SIG-M5 (cell line): ENCODE measurements at places on chromosomes 5 and 9.

DNA sequence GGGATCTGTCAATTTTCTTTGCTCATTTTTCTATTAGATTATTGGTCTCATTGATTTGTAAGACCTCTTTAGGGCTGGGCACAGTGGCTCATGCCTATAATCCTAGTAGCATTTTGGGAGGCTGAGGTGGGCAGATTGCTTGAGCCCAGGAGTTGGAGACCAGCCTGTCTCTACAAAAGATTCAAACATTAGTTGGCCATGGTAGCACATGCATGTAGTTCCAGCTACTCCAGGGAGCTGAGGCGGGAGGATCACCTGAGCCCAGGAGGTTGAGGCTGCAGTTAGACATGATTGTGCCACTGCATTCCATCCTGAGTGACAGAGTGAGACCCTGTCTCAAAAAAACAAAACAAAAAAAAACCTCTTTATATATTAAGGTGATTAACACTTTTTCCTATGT is 6.4 kb upstream of the SHROOM1 start:
- no peak for DNase-seq

- DNase-seq, result no peak
Observed at GRCh38 chr5:5980538-5980895, 397.8 kb downstream of the MED10 start.

GRCh38 chr5:172816925-172817562 is 17.0 kb upstream of the ERGIC1 start:
- no peak for DNase-seq

DNA sequence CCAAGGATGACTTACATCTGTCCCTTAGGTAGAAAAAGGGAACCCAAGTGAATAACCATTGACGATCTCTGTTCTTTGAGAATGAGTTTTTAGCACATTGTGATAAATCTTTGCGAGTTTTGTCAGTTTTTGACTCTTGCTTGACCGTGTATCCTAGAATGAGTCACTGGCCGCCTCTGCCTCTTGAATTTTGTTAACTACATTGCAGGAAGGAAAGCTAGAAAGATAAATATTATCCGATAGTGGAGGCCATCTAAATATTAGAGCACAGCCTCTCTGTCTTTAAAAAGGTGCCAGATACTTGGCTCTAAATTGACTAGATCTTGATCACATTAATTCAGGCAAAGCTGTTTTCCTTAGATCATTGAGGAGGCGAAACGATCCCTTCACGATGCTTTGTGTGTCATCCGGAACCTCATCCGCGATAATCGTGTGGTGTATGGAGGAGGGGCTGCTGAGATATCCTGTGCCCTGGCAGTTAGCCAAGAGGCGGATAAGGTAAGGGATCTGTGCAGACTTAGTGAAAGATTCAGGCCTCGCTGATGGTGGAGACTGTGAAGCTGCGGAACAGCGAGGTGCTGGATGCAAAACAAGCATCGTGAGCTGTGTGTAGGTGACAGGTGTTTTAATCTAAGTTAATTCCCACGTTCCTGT is 12.2 kb downstream of the CCT5 start:
- DNase-seq, result no peak

GRCh38 chr5:68343421-68343826 is 127.9 kb downstream of the PIK3R1 start:
- no peak for DNase-seq

DNA sequence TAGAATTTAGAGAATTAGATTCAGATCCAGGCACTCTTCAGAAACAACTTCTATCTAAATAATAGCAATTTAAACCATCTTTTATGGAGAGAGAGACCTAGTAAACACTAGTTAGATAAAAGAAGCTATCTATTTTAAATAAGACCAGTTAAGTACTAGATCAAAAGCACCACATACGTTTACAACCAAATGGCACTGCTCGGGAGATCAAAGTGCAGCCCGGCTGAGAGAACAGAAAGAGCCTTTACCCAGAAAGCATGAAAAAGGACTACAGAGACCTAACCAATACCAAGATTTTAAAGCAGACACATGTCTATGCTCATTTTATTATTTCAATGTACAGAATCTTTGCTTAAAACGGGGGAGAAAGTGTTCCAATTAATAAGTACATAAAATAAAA is 30.8 kb downstream of the LIX1 start:
- DNase-seq, result no peak

DNA sequence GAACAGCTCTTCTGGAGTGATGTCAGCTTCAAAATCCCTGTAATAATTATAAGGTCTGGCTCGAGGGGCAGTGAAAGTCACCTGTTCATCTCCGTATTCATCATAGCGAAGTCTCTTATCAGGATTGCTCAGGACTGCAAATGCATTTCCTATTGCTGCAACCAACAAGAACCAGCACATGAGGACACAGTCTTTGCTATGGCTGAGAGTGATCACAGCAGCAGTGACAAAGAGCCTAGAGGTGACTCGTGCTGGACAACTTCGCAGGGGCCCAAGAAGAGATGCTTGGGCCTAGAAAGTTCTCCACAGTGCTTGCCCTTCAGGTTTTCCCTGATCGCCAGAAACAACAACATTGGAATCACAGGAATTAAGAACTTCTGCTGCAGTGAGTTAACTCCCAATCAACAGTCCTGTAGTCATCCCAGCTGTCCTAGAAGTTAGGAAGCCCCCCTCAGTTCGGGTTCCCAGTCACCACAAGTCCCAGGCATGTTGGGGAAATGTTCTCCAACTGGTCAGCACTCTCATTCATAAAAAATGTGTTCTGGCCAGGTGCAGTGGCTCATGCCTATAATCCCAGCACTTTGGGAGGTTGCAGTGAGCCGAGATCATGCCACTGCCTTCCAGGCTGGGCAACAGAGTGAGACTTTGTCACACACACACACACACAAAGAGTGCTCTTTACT is 13.0 kb downstream of the DNAJC18 start:
- DNase-seq, result no peak

GRCh38 chr9:91039125-91039834 is 237.7 kb downstream of the SYK start:
- DNase-seq, result no peak

DNA sequence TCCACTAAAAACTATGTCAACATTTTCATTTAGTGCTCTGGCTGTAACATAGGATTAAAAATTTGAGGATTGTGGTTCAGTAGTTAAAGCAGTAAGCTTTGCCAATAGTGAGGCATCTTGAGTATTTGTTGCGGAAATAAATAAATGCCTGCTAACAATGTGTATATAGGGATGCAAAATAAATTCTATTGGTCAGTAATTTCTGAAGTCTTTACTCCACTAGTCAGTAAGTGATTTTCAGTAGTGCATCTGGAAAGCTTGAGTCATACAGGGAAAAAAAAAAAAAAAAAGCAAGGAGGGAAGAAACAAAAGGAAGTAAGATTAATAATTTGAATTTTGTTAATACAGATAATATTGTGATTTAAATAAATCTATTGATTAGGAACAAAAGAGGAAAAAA is 21.0 kb downstream of the NIPBL start:
- DNase-seq, result no peak

DNA sequence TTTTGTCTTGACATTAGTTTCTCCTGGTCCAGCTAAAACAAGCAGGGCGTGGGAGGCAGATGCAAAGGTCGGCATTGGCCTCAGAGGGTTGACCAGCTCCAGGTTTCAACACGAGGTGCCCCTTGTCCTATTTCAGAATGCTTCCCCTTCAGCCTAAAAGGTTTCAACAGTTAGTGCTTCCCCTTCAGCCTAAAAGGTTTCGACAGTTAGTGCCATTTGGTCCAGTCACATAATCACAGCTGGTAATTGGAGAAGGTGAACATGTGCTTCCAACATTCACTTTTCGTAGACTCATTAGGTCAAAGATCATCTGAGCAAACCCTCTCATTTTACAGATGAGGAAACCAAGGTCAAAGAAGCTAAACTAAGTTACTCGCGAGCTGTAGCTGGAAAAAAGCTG is 270.3 kb upstream of the MAP3K1 start:
- no peak for DNase-seq

DNA sequence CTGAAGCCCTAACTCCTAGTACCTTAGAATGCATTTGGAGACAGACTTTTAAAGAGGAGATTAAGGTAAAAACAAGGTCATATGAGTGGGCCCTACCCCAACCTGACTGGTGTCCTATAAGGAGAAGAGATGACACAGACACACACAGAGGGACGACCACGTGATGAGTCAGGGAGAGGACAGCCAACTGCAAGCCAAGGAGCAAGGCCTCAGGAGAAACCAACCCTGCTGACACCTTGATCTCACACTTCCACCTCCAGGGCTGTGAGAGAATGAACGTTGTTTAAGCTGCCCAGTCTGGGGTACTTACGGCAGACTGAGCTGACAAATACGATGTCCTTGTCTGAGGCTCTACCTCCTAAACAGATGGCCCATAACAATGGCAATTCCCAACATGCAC is 93.6 kb downstream of the ROR2 start:
- DNase-seq, result no peak

- no peak for DNase-seq
Observed at GRCh38 chr5:61100437-61100836, 61.8 kb downstream of the SMIM15 start.

DNA sequence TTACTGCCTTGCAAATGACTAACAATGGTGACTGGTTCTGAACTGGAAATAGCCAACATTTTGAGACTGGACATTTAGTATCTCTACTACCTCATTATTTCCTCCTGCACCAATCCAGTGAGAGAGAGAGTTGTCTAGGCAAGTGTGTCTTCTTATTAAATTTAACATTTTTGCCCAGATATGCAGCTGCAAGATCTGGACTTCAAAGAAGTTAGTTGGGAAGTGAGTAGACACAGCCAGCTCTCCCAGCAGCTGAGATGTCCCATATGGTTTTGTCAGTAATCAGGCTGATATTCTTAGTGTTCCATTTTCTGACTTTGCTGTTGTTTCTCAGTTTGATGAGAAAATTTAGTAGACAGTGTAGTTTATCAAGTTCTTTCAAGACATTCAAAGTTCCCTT is 1778.8 kb upstream of the CDH6 start:
- no peak for DNase-seq

DNA sequence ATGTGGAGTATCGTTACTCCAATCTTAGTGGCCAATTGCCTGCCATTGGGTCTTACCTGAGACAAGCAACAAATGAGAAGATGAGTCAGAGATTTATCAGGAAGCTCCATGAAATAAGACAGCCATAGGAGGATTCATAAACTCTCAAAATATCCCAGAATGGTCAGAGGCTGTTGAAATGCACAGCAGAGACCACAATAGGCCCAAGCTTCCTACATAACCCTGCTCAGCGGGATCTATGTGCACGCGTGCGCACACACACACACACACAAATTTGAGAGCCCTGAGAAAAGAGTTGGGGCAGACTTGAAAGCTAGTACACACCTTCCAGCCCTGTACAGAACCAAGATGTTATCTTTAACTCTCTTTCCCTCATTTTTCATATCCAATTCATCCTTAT is 9.8 kb downstream of the UIMC1 start:
- DNase-seq, result no peak

- no peak for DNase-seq
Observed at GRCh38 chr5:16160706-16161105, 18.9 kb downstream of the MARCHF11 start.

GRCh38 chr5:206406-206805 is 11.5 kb downstream of the CCDC127 start:
- no peak for DNase-seq

- no peak for DNase-seq
Observed at GRCh38 chr9:34163434-34163833, 15.4 kb upstream of the UBAP1 start.

DNA sequence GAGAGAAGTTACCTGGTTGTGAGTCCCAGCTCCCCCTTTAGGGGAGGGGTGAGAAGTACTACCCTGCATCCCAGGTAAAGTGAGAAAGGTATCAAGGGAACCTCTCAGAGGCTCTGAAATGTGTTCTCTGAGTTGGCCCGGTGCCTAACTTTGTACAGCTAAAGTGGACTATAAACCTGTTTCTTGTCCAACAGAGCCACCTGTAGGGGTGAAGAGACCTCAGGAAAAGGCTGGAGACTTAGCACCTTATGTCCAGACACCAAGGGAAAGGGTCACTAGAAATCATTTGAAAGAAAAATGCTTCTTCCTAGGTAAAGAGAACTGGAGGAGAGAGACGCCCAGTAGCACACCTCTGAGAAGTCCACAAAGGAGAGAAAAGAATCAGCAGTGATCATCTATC is 108.3 kb upstream of the KIF2A start:
- no peak for DNase-seq

DNA sequence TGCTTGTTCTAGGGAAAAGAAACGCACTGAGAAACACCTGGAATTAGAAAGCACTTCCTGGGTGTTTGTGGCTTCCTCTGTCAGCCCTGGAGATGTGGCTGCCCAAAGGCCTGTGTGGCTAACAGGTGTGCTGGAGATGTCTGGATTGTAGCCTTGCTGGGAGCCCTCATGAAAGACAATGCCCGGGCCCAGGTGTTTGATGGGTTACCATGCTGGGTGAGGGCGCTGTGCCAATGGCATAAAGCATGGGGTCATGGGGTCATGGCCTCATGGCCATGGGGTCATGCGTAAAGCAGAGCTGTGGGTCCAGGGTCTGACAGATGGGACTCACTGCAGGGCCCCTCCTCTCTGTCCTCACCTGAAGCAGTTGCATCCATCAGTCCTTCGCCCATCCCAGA is 21.6 kb downstream of the ANKRD33B start:
- DNase-seq, result no peak

GRCh38 chr9:98884849-98885248 is 58.9 kb upstream of the COL15A1 start:
- DNase-seq, result no peak

DNA sequence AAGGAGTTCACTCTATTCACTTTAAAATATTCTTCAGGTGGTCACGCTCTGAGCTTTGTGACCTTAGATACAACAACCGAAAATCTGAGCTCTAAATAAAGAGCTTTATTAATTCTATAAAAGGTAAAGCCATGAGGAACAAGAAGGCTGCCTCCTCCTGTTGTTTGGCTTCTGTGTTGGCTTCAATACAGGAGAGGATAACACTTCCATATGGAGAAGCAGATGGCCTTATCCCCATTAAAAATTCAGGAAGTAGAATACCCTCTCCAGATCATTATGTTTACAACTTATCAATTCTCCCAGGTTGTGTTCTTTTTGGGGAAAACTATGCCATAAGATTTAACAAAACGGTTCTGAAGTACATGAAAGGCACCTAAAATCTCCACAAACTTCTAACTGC is 128.4 kb downstream of the TTC39B start:
- DNase-seq, result no peak
